ENCODE measurements at places on chromosomes 13 and 19. TPM values are rescaled to one million over a fixed set of nuclear protein-coding genes. Genes with fewer than 3 reads are reported as not detected.

- DNase-seq, result no peak
These were observed at the start of gene FFAR1 for GRCh38 chr19:35347171-35347929. Gene FFAR1 (plus strand): TSS chr19:35347902. CDS start chr19:35351552, 3,650 bp downstream.

Gene WDR62
- total RNA-seq, result 7.1 TPM

- DNase-seq, result peak; percentile 17
These were observed 9.0 kb downstream of the CAPN12 start for GRCh38 chr19:38735257-38735686.

Gene GNA15
- total RNA-seq, result 0.72 TPM

DNA sequence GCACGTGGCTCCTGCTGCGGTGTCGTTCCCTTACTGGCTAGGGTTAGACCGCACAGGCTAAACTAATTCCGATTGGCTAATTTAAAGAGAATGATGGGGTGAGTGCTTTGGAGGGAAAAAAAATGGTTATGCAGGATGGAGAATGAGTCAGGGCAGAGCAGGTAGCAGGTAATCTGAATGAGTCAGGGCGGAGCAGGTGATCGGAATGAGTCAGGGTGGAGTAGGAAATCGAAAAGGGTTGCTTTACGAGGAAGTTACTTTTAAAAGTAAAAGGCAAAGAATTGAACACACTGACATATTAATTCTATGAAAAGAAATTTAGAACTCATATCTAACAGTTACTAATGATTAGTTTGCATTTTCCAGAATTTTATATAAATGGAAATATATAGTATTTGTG lies 335.5 kb downstream of the FOXO1 start:
- DNase-seq, result no peak

DNA sequence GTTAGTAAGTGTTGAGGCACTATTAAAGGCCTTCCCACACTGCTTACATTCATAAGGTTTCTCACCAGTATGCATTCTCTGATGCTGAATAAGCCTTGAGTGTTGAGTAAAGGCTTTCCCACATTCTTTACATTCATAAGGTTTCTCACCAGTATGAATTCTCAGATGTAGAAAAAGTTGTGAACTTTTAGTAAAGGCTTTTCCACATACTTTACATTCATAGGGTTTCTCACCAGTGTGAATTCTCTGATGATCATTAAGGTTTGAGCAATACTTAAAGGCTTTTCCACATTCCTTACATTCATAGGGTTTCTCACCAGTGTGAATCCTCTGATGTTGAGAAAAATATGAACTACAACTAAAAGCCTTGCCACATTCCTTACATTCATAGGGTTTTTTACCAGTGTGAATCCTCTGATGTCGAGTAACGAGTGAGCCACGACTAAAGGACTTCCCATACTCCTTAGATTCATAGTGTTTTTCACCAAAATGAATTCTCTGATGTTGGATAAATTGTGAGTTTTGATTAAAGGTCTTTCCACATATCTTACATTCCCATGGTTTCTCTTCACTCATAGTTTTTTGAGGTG lies 24.2 kb downstream of the ZNF829 start:
- no peak for DNase-seq

- DNase-seq, result no peak
These were observed 91.4 kb downstream of the COL4A1 start for GRCh38 chr13:110215606-110216005.

DNA sequence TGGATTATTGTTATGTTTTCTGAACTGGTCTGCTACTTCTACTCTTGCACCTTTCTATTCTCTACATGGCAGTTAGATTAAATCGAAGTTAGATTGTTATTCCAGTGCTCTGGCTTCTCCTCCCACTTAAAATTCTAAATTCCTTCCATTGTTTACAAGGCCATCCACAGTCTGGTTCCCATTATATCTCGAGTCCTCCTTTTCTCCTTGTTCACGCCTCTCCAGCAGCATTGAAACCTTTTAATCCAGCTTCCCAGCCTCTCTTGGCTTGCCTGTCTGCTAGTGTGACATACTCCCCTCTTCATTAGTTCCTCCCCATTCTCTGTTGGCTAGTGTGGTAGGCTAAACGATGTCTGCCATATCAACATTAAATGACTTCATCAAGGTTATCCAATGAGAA lies 54.5 kb downstream of the DNAJC15 start:
- DNase-seq, result no peak

DNA sequence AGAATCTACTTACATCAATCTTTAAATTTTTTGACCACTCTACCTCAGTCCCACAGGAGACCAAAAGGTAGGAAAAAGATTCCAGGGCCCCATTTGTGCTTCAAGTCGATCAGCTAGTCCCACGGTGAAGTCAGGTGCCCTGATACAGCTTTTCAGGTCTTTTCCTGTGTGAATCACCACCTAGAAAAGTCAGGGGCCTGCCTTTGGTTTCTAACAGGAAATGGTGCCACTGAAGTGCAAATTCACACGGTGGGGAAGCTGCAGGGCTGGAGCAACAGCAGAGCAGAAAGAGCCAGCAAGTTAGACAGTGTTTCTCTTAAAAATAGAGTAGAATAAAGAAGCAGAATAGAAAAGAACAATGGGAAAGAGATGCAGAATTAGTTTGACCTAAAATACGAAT lies 107.5 kb downstream of the KLF12 start:
- no peak for DNase-seq

GRCh38 chr13:46170268-46170667 lies 11.7 kb downstream of the LCP1 start:
- DNase-seq, result no peak

Gene MRI1
- total RNA-seq, result 10.9 TPM

Gene ZNF701
- 27.9 TPM for total RNA-seq

- DNase-seq, result no peak
These were observed 23.0 kb downstream of the GTF2F2 start for GRCh38 chr13:45143346-45143751.

Gene CCDC70
- not detected for total RNA-seq

- no peak for DNase-seq
These were observed 456.0 kb downstream of the TBC1D4 start for GRCh38 chr13:75025956-75026355.

- DNase-seq, result no peak
These were observed 2783.8 kb downstream of the PCDH9 start for GRCh38 chr13:64446372-64446771.

GRCh38 chr13:42658019-42658418 lies 84.1 kb downstream of the TNFSF11 start:
- no peak for DNase-seq

DNA sequence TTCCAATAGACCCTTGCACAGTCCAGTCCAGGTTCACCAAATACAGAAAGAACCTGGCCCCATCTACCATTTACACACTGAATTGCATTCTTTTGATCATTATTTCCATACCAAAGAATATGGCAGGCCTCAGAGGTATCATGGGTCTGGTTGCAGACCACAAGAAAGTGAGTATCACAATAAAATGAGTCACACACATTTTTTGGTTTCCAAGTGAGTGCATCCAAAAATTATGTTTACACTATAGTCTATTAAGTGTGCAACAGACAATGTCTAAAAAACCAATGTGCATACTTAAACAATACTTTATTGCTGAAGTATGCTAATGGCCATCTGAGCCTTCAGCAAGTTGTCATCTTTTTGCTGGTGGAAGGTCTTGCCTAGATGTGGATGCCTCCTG lies 105.3 kb downstream of the SPACA7 start:
- no peak for DNase-seq

Gene SMIM44
- total RNA-seq, result not detected

GRCh38 chr13:111153279-111153976 lies 38.3 kb downstream of the ARHGEF7 start:
- DNase-seq, result peak; percentile 94

- peak; percentile 65 for DNase-seq
These were observed at the start of gene NAT14 for GRCh38 chr19:55484593-55485438. Gene NAT14 (plus strand): TSS chr19:55485188. CDS start chr19:55485709, 521 bp downstream.

DNA sequence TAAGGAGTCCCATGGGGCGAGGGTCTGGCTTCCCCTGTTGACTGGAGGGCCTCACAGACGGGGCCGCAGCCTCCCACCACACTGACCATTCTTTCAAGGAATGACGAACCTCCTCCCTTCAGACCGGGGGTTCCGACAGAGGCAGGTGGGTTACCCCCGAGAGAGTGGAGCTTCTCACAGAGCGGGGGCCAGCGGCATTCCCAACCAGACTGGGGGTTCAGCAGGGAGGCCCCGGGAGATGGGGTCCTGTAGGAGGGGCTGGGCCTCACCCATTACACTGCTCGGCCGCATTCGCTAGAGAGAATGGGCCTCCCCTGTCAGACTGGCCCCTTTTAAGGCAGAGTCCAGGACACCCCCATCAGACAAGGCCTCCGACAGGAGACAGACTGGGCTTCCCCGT lies 15.6 kb upstream of the C2CD4C start:
- no peak for DNase-seq

Gene WASF3
- 8.1 TPM for total RNA-seq

Gene CGB8
- total RNA-seq, result not detected

GRCh38 chr13:92823059-92823458 lies 403.5 kb upstream of the GPC6 start:
- DNase-seq, result no peak

Gene PGLYRP1
- not detected for total RNA-seq

Gene KLC3
- total RNA-seq, result not detected

DNA sequence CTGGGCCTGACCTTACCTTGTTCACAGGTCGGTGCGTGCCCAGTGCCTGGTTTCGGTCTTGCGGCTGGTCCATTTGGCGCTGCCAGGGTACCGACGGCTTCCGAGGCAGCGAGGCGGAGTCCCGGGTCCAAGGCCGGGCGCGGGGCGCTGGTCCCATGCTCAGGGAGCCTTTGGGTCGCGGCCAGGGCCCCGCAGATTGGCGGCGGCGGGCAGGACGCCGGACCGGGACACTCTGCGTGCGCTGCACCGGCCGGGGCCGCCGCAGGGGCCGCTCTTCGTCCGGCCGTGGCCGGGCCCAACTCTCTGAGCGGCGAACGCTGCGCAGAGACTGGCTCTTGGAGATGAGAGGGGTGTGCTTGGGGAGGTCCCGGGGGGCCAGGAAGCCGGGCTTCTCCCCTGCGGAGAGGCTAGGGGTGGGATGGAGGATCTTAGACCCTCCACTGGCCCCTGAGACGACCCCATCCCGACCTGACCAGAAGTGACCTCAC lies 3.4 kb upstream of the WIZ start:
- no peak for DNase-seq

DNA sequence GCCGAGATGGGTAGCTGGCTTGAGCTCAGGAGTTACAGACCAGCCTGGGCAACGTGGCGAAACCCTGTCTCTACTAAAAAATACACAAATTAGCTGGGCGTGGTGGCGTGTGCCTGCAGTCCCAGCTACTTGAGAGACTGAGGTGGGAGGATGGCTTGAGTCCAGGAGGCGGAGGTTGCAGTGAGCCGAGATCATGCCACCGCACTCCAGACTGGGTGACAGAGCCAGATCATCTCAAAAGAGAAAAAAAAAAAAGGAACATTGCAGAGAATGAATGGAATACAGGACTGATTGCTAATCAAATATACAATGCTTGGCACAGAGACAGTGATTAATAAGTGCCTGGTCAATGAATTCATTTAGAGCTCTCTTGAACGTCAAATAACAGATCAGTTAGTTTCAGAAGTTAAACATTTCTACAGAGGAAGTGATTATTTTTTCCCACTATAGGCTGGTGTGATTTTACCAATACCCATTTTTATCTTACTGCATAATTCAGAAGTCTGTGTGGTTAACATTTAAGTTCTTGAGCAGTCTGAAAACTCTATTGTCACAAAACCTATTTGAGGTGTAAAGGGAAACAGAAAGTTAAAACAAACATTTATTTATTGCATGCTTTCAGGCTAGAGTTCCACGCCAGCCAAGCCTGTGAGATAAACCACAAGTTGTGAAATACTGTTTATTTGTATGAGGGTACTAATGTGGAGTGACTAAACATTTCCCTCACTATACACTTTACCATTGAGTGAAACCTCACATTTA lies 7.7 kb upstream of the TBC1D4 start:
- no peak for DNase-seq

- peak; percentile 24 for DNase-seq
These were observed 1.8 kb upstream of the CEACAM8 start for GRCh38 chr19:42596391-42597072.

DNA sequence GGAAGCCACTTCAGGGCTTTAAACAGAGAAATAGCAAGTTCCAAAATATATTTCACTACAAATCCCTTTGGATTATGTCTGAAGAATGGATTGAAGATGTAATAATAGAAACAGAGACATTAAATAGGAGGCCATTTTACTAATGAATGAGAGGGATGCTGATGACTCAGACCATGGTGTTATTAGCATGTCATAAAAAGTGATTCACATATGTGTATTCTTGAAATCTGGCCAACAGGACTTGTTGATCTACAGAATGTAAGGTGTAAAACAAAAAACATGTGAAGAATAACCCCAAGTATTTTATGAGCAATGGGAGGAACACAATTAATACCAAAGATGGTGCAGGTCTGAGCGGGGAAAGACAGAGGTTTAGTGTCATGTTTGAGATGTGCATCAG lies 873.7 kb downstream of the SLITRK5 start:
- no peak for DNase-seq

- DNase-seq, result no peak
These were observed 1174.2 kb downstream of the DIAPH3 start for GRCh38 chr13:58989556-58989955.

Gene LILRA1
- total RNA-seq, result 0.65 TPM

- no peak for DNase-seq
These were observed 309 bp downstream of the LMTK3 start for GRCh38 chr19:48511321-48511731.

DNA sequence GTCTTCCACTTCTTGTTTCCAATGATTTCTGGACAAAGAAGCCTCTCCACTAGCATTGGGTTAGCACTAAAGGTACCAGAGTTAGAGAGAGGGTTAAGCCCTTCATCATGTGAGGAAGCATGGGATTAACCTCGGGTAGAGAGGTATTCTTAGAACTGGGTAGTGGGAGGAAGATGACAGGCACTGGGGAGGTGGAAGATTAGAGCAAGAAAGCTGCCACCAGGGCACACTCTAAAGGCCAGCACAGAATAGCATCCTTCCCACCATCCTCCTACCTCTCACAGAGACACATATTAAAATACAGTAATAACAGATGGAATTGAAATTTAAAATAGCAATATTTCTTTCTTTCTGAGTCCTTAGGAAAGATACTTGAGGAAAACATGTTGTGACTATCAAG lies 84.5 kb upstream of the PCDH20 start:
- DNase-seq, result no peak

Gene CEACAM3
- 1.5 TPM for total RNA-seq

Gene CACNG6
- not detected for total RNA-seq

DNA sequence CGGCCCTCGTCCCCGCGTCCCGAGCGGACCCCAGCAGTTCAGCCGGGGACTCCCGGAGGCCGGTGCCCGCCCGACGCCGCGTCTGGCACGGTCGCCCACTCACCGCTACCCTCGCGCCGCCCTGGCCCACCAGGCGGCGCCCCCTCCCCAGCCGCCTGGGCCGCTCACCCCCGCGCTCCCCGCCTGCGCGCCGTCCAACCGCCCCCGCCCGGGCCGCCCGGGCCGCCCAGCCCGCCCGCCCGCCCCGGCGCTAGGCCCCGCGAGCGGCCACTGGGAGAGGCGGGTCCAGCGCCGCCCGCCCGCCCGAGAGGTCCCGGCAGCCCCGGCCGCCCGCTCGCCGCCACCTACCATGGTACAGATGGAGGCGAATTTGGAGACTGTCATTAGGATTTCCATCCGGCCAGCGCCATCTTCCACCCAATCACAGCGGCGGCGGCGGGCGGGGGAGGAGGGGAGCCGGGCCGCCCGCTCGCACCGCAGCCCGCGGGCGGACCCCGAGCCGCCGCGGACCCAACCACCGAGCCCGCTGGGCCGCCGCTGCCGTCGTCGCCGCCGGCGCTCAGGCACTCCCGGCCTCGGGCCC lies at the start of gene USP12:
USP12 (minus strand) TSS at position 568 of the 583 bp plus-strand sequence; CDS start at position 396, 172 bp downstream.
- peak; percentile 24 for DNase-seq
